ENCODE measurements at places on chromosomes 13 and 19.
A peak's percentile ranks its signal among the peaks of the same experiment; 100 is the strongest.

DNA sequence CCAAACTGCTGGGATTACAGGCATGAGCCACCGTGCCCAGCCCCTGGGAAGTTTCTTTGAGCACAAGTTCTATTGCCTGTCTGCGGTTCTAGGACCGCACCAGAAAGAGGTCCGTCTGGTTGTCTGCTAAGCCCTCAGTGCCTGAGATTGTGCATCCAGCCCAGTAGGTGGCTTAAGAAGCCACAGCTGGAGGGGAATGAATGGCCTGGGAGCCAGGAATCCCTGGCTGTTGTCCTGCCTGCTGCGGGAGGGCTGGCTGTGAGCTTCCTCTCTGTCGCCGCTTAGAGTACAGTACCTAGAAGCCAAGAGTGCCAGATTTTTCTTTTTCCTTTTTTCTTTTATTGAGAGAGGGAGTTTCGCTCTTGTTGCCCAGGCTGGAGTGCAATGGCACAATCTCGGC, 4.2 kb upstream of the TYK2 start:
- no peak for DNase-seq

- DNase-seq = no peak
Measured at GRCh38 chr13:41985788-41986508, 25.0 kb upstream of the VWA8 start.

DNA sequence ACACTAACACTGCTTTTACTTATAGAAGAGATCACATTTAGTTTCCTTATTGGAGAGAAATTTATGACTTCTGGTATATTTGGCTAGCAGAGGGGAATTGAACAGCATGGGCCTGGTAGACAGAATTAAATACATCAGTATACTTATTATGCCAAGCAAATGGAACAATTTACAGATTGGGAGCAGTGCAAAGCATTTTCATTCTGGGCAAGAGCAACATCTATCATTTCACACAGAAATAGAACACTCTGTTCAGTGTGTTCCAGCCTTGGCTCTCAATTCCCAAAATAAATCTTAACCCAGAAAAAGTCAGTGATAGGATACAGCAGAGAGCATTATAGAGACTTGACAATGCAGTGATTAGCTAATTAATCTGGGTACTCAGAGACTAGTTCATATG, 604.0 kb upstream of the SLITRK6 start:
- DNase-seq = no peak

DNA sequence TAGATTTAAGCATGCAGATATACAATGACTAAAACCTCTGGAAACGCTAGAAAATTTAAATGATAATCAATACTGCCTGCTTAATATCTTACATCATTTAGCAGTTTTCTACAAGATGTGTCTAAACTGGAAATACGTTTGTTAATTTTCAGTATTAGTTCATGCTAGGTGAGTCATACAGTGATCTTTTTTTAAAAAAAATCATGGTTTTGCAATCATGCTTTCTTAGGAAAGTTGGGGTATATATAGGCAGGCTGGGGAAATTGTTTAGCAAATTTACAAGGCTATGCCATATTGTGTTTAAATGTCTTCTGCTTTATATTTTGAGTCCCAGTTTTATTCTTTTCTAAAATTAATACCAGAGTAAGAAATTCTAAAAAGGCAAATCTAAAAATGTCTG, 245.4 kb upstream of the SPRY2 start:
- no peak for DNase-seq

DNA sequence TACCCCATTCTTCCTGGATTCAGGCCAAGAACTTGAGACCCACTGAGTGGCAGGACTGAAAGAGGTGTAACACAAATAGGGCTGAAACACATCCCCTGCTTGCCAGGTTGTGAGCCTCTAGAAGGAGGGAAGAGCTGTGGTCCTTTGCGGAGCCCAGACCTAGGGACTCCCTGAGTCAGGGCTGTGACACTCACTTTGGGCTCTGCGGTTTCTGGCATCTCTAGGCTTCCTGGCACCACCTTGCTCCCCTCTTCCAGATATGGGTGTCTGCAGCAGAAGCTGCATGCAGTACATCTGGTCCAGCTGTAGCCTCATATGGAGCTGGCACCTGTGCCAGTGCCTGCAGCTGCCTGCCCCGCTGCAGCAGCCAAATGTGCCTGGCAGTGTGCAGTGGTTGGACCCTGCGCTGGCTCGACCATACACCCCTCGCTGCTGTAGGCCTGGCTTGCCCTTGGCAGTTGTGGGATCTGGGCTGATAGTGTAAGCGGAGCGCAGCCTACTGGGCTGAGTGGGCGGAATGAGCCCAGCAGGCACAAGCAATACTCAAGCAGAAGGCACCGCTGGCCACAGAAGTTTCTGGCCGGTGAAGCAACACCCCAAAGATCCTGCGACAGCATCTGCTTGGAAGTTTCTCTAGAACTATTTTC, 290.4 kb downstream of the SLITRK6 start:
- DNase-seq = no peak

GRCh38 chr19:2187159-2187558, 23.4 kb downstream of the DOT1L start:
- DNase-seq = no peak

DNA sequence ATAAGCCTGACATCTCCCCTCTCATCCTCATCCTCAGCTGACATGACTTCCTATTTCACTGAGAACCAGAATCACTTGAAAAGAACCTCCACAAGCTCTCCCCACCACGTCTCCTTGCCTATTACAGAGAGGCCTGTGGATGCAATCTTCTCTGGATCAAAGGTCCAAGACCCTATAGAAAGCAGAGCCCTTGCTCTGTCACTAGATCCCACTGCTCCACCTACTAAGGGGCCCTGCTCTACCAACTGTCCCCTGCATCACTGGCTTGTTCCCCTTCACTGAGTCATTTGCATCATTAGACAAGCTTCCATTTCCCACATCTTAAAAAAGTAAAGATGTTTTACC, 40.8 kb downstream of the RCBTB2 start:
- no peak for DNase-seq

DNA sequence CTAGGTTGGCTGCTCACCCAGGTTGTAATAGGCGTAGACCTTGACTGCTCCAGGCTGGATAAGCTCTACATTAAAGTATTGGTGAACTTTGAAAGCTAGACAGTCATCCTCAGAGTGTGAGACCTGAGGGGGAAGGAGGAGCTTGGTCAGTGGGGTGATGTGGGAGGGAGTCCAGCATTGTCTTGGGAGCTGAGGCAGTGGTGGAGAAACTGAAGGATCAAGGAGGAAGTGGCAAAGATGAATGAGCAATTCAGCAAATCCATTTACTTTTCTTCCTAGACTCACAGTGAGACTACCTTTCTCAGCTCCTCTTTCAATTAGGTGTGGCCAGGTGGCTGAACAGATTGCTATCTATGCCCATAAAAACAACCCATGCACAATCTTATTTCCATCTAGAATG, 10.2 kb upstream of the TNFSF14 start:
- DNase-seq = no peak

DNA sequence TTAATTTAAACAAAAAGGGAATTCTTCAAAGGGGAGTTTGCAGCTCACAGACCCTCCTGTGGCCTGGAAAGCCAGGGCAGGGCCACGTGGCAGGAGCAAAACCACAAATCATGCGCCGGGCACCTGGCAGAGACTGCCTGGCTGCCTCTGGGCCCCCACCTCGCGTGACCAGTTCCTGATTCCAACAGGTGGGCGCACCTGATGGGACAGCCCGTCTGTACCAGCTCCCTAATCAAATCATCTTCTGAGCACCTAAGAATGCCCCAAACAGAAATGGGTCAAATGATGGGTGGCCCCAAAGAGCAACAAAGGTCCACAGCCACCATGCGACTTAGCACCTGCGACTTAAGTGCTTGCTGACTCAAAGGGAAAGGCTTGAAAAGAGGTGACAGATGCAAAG, 9.2 kb downstream of the TMTC4 start:
- no peak for DNase-seq

DNA sequence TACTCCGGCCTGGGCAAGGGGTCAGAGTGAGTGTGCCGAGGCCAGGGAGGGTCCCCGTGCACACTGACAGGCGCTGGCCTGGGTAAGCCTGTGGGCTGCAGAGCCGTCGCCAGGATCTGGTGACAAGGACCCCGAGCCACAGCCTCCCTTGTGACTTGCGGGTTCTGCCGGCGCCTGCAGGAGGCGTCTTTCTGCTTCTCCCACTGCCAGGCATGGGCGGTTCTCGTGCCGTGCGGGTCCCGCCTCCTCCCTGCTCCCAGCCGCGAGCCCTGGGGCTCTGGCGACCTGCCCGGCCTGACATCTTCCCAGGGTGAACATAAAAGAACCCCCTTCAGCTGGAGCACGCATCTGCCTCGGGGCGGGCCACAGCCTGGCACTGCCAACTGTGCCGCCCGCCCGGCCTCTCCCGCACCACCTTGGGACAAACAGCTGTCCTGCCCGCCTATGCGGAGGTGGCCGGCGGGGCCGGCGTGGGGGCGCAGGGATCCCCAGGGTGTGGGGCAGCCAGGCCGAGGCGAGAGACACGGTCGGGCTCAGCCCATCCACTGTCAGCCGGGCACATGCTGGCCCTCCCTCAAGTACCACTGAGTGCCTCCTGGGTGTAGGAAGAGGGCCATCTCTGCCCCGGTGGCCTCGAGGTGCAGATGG, 1.5 kb upstream of the HCN2 start:
- peak; percentile 63 for DNase-seq

- DNase-seq = no peak
Measured at GRCh38 chr13:113457510-113457909, 4.2 kb upstream of the ADPRHL1 start.

DNA sequence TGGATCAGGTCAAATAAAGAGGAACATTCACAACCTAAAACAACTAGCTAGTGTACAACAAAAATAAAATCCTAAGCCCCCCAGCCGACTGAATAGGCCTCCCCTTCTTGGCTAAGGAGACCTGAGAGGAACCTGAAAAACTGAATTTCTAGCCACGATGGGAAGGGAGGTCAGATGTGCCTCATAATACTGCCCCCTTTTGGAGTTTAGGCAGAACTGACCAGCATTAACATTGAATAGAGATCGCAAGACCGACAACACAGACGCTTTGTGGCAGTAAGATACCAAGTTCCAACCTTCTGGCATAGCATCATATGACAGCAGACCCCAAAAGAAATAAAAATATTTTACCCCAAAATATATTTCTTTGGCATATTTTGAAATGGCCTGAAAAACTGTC, 15.9 kb downstream of the CBY2 start:
- DNase-seq = no peak

- DNase-seq = no peak
Measured at GRCh38 chr19:11495481-11495880, 10.2 kb downstream of the ZNF653 start.

GRCh38 chr19:19562665-19563347, 24.7 kb downstream of the CILP2 start:
- DNase-seq = no peak

GRCh38 chr19:28307487-28307886, 905.5 kb downstream of the UQCRFS1 start:
- DNase-seq = no peak

GRCh38 chr19:2578391-2578890, 102.5 kb downstream of the GADD45B start:
- no peak for DNase-seq

- no peak for DNase-seq
Measured at GRCh38 chr13:71054358-71054757, 812.6 kb downstream of the DACH1 start.

DNA sequence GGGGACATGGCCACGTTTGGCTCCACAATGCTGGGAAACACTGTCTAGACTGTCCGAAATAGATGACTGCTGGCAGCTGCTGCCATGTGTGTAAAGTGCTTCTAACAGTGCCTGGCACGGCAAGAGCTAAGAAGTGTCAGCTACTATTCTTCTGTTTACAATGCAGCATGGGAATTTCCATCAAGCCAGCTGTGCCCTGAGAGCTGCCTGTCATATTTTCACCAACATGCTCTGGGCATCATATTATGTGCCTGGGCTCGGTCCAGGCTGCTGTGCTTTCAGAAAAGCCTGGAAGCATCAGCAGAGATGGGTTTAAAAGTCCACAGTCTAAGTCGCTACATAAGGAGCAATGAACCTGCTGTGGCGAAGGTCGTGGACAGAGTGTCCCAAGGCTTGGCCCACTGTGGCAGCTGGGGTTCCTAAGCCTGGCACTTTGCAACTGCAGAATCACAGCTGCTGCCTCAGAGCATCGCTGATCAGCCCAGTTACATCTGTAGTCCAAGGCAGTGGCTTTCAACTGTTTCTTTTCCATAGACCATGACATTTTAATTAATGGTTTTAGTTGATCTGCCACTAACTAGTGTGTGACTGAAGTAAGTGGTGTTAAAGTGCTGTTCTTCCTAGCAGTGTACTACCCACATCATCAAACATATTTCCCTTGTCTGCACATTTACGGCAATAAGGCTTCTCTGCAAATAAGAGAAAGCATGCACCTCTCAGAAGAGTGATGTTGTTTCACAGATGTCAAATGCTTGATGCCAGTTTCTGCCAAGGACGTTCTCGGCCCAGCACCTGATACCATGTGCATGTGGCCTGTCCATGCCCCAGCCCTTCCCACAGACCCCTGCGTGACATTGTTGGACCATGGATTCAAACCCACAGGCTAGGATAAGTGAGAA, 95.7 kb upstream of the C1QTNF9B start:
- DNase-seq = no peak

DNA sequence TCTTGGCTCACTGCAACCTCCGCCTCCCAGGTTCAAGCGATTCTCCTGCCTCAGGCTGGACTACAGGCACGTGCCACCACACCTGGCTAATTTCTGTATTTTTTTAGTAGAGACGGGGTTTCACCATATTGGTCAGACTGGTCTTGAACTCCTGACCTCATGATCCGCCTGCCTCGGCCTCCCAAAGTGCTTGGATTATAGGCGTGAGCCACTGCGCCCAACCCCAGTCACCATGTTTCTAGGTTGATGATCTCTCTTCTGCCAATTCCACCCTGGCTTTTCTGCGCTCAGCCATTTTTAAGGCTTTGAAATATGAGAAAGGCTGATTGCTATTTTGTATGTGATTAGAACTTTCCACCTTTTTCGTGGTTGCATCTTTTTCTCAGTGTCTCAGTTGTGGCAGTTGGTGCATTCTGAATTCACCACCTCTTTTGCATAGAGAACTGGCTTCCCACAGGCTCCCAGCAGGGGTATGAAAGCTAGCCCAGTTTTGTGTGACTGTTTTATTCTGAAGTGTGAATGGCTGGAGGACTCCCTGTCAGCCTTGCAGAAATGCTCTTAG, 15.5 kb downstream of the CEACAM1 start:
- DNase-seq = no peak

- no peak for DNase-seq
Measured at GRCh38 chr19:1064661-1065605, 2.0 kb upstream of the ARHGAP45 start.

- DNase-seq = no peak
Measured at GRCh38 chr13:23699271-23699670, 129.1 kb downstream of the TNFRSF19 start.

DNA sequence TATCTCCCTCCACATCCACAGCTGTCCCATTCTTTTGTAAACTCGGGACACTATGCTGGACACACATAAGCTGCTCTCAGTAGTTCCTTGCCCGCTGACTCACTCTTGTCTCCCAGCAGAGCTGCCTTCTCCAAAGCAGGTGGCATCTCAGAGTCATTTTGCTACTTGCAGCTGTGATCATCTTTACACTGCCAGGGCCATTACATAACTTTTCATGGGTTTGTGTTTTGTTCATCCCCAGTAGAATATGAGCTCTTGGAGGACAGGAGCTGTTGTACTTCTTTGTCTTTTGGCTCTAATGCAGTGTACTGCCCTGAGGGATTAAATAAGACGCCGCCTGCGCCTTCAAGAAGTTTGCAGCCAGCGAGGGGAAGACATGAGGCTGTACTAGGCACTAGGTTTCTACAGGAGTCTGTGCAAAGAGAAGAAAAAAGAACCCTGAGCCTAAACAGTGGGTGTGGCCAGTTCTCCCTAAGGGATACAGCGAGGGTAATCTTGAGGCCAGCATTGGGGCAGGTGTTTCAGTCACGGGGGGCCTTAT, 40.8 kb upstream of the GPR183 start:
- no peak for DNase-seq

GRCh38 chr19:7799640-7800355, 30.2 kb upstream of the EVI5L start:
- DNase-seq = peak; percentile 44
